ENCODE measurements at places on chromosomes 16 and 17. TPM values are rescaled to one million over a fixed set of nuclear protein-coding genes. Genes with fewer than 3 reads are reported as not detected.

MYH1 gene
- not detected for total RNA-seq

SEPHS2 gene
- 8.6 TPM for total RNA-seq

GSPT1 gene
- total RNA-seq, result 49.5 TPM

BPTF gene
- 53.4 TPM for total RNA-seq

OTOP2 gene
- not detected for total RNA-seq

KRTAP9-8 gene
- total RNA-seq, result not detected

CBLN1 gene
- total RNA-seq, result not detected

KRTAP9-2 gene
- not detected for total RNA-seq

GDPD3 gene
- 2.7 TPM for total RNA-seq
